Activated naive CD8-positive, alpha-beta T cell treated with anti-CD3 and anti-CD28 coated beads for 36 hours (primary cell): ENCODE measurements at places on chromosomes 12 and 14. TPM values are rescaled to one million over a fixed set of nuclear protein-coding genes. Genes with fewer than 3 reads are reported as not detected.
A peak's percentile ranks its signal among the peaks of the same experiment; 100 is the strongest.

The ZDHHC22 gene
- total RNA-seq, result not detected

GRCh38 chr14:91238661-91239060 lies 5.8 kb downstream of the GPR68 start:
- H3K27ac ChIP-seq, result peak overlapping the region; percentile 84
- H3K4me3 ChIP-seq, result no peak overlapping the region
- H3K27me3 ChIP-seq, result no peaks in the 10 kb centered on the region
- peaks cover 53% of the 10 kb centered on the region for H3K4me1 ChIP-seq

DNA sequence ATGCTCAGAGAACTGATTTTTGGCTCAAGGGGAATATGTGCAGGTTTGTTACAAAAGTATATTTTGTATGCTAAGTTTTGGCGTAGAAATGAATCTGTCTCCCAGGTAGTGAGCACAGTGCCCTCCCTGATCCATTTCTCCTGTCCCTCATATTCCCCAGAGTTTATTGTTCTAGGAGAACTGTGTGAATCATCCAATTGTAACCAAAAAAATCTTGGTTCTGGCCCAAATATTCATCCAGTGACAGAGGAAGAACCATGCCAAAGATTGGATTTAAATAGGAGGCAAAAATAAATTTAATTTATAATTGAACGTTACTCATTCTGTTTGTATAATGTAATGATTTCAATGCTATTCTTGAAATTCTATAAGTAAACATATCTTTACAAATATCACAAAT lies 4.8 kb downstream of the CATSPERB start:
- H3K4me3 ChIP-seq, result no peak overlapping the region
- DNase-seq, result no peak
- H3K27me3 ChIP-seq, result no peaks in the 10 kb centered on the region
- peaks cover 11% of the 10 kb centered on the region for H3K4me1 ChIP-seq
- H3K36me3 ChIP-seq, result peaks cover 4% of the 10 kb centered on the region

DNA sequence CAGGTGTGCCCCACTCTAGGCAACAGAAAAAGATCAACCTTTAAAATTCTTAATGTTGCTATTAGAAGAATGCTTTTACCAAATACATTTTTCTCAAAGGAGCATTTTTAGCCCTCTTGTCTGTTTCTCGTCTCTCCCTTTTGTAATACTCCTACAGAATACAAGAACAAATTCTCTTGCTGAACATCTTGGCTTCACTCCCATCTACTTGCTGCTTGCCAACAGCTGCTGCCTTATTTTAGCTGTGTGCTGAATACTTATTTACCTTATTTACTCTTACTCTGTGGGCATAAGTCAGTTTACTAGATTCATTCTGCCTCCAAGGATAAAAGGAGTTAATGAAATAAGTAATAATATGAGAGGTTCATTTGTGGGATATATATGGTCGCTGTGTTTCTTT lies 70.8 kb downstream of the POLR3B start:
- no peak overlapping the region for H3K4me3 ChIP-seq
- no peak for DNase-seq
- H3K4me1 ChIP-seq, result no peaks in the 10 kb centered on the region
- H3K27me3 ChIP-seq, result no peaks in the 10 kb centered on the region
- peaks cover 10% of the 10 kb centered on the region for H3K36me3 ChIP-seq

The TESPA1 gene
- total RNA-seq, result 95.9 TPM

- H3K4me3 ChIP-seq, result no peak overlapping the region
- no peaks in the 10 kb centered on the region for H3K4me1 ChIP-seq
- no peaks in the 10 kb centered on the region for H3K27me3 ChIP-seq
- no peak overlapping the region for H3K27ac ChIP-seq
- no peaks in the 10 kb centered on the region for H3K36me3 ChIP-seq
Measured at GRCh38 chr14:74981462-74981782, 21.3 kb upstream of the EIF2B2 start.
